Karpas-422 (cell line): ENCODE measurements at places on chromosomes 1 and 21. TPM values are rescaled to one million over a fixed set of nuclear protein-coding genes. Genes with fewer than 3 reads are reported as not detected.
A peak's percentile ranks its signal among the peaks of the same experiment; 100 is the strongest.

CKS1B gene
- 110 and 225 TPM in 2 replicates for total RNA-seq

DNA sequence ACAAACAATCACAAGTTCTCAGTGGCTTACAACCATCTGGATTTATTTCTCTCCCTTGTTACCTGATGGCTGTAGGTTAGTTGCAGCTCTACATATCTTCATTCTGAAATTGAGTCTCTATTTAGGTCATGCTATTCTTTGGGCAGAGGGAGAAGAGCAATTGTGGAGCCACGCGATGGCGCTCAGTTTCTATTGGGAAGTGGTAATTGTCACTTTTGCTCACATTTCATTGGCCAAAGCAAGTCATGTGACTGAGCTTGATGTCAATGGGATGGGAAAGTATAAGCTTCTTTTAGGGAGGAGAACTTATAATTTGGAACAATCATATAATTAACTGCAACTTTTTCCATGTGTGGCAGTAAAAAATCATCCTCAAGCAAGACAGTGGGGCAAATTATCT is 166.5 kb downstream of the LMO4 start:
- H3K27me3 ChIP-seq, result no peaks in the 10 kb centered on the region
- H3K36me3 ChIP-seq, result no peaks in the 10 kb centered on the region
- no peak overlapping the region for H3K27ac ChIP-seq
- no peaks in the 10 kb centered on the region for H3K4me1 ChIP-seq

DNA sequence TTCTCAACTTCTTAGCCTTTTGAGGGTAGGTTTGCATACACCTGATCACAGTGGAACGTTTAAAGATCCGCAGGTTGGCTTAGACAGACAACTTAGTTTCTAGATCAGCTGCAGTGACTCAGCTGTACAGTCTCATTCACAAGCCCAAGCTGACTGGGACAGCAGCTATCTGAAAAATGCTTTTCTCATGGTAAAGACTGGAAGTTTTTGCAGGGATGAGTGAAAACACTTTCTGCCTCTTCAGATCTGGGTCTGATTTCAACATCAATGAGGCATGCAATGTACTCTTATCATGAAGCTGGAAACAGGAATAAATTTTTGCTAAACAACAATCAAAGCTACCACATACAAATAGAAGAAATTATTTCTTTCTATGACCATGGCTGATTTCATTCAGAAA is 61.1 kb upstream of the PTBP2 start:
- no peak overlapping the region for H3K4me3 ChIP-seq
- H3K36me3 ChIP-seq, result no peaks in the 10 kb centered on the region
- DNase-seq, result no peak

OR2L3 gene
- not detected in 2 replicates for total RNA-seq

KCNJ9 gene
- not detected in 2 replicates for total RNA-seq

SLC22A15 gene
- not detected in 2 replicates for total RNA-seq

DNA sequence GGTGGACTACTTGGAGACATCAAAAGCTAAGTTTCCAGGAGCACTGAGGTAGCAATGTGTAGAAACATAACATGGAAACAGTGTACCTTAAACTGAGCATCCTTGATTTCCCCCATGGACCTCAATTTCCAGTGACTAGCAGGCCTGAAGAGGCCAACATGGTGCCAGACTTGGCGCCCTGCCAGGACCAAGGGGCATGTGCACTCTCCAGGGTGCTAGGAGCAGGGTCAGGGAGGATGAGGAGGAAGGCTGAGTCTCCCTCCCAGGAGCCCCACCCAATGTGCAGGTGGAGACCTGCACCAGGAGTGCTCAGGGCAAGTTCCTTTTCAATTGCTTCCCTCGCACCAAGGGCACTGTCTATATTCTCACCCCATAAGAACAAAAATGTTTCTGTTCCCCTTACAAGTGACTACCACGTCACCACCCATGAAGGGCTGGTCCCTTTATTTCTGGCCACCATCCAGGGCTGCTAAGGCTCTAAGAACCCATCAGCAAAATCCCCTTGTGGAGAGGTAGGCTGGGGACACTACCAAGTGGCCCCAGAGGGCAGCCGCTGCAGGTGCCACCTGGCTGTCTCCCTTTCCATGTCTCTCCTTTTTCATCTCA is 39.2 kb downstream of the MX1 start:
- no peaks in the 10 kb centered on the region for H3K4me1 ChIP-seq
- H3K27me3 ChIP-seq, result no peaks in the 10 kb centered on the region
- DNase-seq, result no peak
- no peaks in the 10 kb centered on the region for H3K36me3 ChIP-seq
- H3K4me3 ChIP-seq, result no peak overlapping the region
- H3K27ac ChIP-seq, result no peak overlapping the region

TRIM67 gene
- total RNA-seq, result not detected in 2 replicates

DNA sequence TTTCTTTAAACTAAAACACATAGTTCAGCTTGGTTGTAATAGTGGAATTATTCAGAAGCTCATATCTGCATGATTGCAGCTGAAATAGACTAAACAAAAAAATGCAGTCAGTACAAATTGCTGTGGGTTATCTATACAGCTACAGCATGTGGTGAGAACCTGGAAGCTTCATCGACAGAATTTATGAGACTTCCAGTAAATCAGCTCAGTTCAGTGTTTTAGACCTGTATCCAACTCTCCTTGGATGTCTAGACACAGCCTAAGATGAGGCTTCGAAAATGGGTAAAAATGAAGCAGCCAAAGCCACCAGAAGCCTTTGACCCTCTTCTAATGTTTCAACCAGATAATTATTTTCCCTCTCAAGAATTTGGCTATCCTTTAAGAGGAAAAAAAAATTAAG is 127.1 kb upstream of the C1orf105 start:
- no peaks in the 10 kb centered on the region for H3K27me3 ChIP-seq
- H3K4me1 ChIP-seq, result no peaks in the 10 kb centered on the region
- H3K4me3 ChIP-seq, result no peak overlapping the region
- DNase-seq, result no peak
- no peak overlapping the region for H3K27ac ChIP-seq
- no peaks in the 10 kb centered on the region for H3K36me3 ChIP-seq

SEC16B gene
- 0.11 TPM in 1 of 2 replicates, not detected in the other for total RNA-seq

DNA sequence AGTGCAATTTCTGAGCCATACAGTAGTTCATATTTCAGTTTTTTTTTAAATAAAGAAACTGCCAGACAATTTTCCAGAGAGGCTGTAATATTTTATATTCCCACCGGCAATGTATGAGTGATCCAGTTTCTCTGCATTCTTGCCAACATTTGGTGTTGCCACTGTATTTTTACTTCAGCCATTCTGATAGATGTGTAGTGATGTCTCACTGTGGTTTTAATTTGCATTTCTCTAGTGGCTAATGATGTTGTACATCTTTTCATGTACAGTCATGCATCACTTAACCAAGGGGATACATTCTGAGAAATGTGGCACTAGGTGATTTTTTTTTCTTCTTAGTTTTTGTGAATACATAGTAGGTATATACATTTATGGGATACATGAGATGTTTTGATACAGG is 99.6 kb downstream of the CENPF start:
- no peaks in the 10 kb centered on the region for H3K36me3 ChIP-seq
- peak; percentile 76 for DNase-seq
- H3K4me3 ChIP-seq, result peak overlapping the region; percentile 13; the same call in 1 of the 2 replicates
- H3K27ac ChIP-seq, result peak overlapping the region; percentile 58
- H3K4me1 ChIP-seq, result peaks cover 26% of the 10 kb centered on the region

F13B gene
- total RNA-seq, result not detected in 2 replicates
